ENCODE measurements at places on chromosomes 3 and 15.

- DNase-seq, result no peak
These were observed 36.8 kb downstream of the KLHL6 start for GRCh38 chr3:183518491-183519251.

DNA sequence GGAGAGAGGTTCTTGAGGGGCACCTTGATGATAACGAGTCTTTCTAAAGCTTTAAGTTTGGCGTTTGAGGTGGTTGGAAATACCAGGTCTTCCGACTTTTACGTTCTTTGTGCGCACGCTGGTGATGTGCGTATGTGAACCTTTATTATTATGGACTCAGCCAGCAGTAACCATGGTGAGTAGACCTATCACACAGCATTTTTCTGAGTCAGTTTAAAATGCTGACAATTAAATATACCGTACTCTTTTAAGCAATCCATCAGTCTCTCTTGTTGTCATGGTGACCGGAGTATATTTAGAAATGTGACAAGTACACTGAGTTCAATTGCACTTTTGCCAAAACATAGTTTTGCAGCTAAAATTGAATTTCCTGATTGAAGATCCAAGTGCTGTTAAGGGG, 172.2 kb downstream of the LPP start:
- DNase-seq, result no peak

DNA sequence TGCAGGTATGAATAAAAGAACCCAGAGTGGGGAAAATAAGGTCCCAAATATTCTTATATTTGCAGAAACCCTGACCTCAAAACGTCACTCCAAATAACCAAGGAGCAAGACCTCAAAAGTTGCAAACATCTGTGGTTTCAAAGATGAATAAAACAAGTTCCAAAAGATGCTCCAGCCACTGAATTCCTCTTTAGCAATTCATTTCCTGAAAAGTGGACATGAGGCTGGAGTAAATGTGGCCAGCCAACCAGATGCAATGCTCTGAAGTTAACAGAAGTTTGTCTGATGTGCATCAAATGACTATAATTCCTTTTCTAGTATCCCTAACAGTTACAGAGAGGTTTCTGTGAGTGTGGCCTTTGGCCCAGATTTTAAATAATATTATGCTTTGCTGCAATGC, 71.2 kb upstream of the WNT5A start:
- DNase-seq, result no peak

DNA sequence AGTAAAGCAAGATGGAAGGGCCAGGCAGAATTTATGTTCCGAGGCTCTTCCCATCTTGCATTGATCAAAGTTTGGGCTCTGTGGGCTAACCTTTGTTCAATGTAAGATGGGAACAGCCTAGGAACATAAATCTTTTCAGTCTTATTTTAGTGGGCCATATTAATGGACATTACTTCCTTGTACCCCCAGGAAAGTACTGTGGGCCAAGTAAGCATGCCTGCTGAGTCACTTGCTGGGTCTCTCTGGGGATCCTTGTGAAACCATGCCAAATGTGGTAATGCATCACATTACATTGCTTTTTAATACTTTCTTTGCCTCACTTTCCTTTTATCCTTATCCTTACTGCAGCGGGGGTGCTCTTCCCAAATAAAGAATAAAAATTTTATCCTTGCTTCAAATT, 349.5 kb upstream of the POU1F1 start:
- DNase-seq, result no peak

DNA sequence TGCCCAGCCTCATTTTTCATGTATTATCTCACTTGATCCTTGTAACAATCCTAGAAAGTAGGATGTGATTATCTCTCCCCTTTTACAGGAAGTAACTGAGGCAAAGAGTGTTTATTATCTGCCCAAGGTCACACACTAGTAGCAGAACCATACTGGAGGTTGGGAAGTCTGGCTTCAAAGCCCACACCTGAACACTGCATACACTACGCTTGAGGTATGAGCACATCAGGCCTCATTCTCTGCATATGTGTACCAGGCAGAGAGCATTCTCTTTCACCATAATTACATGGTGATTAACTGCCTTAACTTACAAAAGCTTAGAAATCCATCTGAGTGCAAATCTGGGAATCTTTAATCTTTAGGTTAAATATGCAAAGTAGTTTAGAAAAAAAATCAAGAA, 361.8 kb downstream of the MFSD1 start:
- no peak for DNase-seq

DNA sequence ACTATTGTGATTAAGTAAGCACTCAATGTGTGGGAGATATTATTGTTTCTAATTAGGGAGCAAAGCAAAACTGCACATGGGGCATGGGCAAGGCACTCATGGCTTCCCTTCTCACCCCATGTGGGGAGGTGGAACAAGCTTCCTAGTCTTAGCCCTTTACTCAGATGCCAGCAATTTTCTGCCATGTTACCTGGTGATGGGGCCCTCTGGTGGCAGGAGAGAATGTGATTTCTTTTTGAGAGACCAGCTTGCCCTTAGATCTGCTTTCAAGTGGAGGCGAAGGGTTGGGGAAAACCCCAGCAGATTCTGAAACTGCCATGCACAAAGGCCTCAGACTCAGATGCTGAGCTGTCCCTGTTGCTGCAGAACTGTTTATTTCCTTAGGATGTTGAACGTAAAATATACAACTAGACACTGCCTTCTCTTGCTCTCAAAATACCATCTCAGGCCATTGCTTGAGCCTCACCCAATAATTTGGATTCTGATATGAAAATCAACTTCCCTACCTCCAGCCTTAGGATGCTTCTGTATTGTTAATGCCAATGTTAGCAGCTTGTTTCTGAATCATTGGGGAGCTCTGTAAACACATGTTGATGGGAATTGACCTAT, 130.2 kb upstream of the TPRG1 start:
- peak; percentile 69 for DNase-seq

DNA sequence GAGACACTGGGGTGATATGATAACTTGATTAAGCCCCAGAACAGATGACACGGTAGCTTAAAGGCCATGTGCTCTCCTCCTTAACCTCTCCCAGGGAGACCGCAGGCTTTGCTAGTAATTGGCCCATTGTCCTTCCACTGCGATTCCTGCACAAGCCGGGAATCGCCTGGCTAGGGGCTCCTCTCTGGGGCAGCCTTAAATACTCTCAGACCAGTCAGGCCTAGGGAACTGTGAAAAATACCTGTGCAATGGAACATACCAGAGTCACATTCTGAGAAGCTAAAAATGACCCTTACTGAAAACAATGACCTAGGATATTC, 56.3 kb downstream of the CPN2 start:
- no peak for DNase-seq

DNA sequence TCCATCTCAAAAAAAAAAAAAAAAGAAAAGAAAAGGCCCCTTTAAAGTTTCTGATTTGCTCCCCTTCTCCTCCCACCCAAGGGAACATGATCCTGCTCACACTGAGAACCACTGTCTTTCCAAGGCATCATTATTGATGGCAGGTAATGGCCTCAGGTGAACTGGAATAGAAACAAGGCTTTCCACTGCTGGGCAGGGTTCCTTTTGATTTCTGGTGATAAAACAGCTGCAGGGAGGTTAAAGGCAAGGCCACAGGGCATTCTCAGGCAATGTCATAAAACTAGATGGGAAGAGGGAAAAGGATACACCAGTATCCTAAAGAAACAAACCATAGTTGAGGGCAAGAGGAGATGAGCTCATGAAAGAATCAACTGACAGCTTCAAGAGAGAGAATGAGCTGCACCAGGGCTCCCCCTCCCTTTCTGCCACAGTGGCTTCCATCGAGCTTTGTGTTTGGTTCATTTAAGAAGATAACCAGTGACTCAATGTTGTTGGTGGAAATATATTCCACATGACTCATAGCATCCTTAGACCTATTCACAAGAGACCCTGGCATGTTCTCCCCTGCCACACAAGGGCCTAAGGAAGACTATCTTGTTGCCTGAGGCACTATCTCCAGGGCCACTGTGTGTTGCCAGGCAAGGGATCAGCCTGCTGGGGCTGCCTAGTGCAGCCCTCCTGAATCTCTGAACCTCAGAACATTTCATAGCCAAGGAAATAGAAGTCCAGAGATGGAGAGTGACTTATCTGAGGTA, 86.4 kb downstream of the WDR76 start:
- DNase-seq, result no peak

GRCh38 chr3:90134090-90134489, 1026.7 kb downstream of the EPHA3 start:
- DNase-seq, result no peak

DNA sequence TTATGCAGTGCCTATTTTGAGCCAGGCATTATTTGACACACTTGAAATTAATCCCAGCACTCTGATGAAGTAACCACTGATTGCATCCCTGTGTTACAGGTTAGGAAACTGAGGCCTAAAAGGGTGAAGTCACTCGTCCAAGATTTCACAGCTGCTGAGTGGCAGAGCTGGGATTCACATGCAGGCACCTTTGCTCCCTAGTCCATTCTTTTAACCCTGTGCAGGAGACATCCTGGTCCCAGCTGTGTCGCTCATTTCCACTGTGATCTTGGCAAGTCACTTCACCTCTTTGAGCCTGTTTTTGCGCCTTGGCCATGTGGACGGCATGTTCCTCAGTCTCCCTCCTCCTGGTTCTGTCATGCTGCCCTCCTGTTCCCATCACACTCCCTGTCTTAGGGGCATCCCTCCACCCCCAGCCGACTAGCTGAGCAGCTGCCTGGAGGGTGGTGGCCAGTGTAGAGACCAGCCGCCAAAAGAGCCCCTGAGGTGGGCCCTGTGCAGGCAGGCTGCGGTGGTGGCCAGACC, 70.6 kb downstream of the SMAD6 start:
- no peak for DNase-seq

- peak; percentile 48 for DNase-seq
These were observed 211.7 kb downstream of the DTWD1 start for GRCh38 chr15:49832511-49832910.

DNA sequence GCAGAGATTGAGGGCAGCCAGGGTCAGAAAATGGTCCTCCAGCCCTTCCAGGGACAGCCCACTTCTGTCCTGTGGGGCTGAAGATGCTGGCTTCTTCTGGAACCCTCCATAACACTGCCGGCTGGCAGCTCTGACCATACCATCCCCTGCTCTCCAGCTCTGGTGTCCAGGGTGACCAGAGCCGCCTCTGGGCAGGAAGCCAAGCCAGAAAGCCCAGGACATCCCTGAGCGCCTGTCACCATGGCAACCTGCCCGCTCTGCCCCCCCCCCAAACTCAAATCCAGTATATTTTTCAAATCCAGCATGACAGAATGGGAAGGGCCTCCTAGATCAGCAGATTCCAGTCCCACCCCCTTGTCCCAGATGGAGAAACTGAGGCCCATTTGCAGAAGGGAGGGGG, 420 bp upstream of the TMIE start:
- DNase-seq, result no peak

- no peak for DNase-seq
These were observed 4.4 kb upstream of the PPP1R14D start for GRCh38 chr15:40832903-40833302.

GRCh38 chr15:57183041-57183440, 193.3 kb upstream of the CGNL1 start:
- DNase-seq, result no peak

- no peak for DNase-seq
These were observed 99.3 kb downstream of the LRRK1 start for GRCh38 chr15:101018450-101018849.

DNA sequence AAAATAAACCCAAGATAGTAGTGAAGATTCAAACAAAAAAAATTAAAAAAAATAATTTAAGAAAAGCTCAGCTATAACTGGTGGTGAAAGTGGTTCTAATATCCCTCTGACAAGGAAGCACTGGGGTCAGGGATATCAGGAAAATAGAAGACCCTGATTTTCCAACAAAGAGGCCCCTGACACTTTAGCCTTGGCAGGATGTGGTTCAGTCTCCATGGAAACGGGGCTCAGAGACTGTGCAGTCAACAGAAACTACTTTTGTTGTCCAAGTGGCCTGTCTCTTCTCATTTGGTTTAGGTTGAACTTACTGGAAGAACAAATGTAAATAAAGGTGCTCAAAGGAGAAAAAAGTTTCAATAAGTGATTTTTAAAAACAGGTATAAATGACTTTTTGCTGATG, 27.2 kb downstream of the INTS14 start:
- no peak for DNase-seq

DNA sequence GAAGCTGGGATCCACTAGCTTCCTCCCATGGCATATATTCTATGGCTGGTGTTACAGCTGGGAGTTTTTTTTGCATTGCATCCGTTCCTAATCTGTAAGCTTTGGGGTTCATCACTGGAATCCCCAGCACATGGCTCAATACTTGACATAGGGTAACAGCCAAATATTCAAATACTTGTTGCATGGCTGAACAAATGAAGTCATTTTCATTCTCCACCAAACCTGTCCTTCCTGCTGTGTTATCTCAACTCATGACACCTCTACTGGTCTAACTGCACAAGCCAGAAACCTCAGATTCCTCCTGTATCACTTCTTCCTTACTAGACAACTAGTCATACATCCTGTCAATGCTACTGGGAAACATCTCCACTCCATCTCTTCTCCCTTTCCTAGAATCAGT, 43.4 kb downstream of the ST3GAL6 start:
- no peak for DNase-seq

DNA sequence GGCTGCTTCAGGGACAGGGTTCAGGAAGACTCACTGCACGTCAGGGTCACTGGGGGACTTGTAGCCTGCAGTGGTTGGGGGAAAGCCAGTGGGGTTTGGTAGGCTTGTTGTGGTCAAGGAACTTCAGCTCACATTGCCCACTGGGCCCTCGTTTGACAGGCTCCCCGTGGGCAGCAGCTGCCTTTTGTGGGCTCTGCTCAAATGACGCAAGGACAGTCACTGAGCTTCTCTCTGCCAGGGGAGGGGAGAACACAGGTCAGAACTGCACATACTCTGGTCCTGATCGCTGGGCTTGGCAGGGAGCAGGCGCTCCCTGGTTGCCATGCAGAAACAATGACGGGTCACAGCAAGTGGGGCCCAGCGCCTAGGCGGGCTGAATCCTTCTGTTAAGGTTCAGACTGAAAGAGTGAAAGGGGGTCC, 45.5 kb downstream of the FAM174B start:
- no peak for DNase-seq

DNA sequence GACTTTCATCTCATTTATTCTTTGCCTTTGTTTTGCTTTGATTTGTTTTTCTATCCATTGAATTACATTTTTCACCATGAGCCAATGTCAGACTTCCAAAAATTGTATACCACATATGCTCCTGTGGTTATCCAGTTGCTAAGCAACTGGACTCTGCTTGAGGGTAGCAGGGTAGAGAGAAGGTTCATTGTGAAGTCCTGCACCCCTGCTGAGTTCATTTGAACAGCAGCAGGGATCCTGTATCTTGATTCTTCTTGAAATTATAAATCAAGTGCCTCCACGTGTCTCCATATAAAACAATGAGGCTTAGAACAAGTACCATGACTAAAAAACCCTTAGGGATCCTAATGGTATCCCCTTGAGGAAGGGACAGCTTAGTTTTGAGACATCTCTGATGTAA, 449.3 kb downstream of the ROBO2 start:
- no peak for DNase-seq

GRCh38 chr15:45536934-45537333, 14.4 kb upstream of the SLC30A4 start:
- no peak for DNase-seq

DNA sequence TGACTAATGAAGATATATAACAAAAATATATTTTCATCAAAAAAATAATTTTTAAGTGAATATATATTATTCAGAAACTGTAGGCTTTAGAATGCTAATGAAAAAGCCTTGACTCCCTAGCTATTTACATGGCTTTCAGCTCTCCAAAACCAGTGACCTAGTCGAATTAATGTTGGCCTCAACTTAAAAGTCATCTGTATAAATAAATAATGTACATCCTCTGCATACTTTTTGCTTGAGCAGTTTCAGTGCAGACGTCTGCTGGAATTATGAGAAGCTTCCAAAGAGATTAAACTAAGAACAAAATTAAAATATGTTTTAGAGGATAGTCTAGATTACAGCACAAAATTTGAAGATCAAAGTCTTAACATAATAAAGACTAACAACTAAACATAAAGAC, 520.4 kb upstream of the ALCAM start:
- no peak for DNase-seq
